ENCODE measurements at places on chromosomes 7 and 10.

DNA sequence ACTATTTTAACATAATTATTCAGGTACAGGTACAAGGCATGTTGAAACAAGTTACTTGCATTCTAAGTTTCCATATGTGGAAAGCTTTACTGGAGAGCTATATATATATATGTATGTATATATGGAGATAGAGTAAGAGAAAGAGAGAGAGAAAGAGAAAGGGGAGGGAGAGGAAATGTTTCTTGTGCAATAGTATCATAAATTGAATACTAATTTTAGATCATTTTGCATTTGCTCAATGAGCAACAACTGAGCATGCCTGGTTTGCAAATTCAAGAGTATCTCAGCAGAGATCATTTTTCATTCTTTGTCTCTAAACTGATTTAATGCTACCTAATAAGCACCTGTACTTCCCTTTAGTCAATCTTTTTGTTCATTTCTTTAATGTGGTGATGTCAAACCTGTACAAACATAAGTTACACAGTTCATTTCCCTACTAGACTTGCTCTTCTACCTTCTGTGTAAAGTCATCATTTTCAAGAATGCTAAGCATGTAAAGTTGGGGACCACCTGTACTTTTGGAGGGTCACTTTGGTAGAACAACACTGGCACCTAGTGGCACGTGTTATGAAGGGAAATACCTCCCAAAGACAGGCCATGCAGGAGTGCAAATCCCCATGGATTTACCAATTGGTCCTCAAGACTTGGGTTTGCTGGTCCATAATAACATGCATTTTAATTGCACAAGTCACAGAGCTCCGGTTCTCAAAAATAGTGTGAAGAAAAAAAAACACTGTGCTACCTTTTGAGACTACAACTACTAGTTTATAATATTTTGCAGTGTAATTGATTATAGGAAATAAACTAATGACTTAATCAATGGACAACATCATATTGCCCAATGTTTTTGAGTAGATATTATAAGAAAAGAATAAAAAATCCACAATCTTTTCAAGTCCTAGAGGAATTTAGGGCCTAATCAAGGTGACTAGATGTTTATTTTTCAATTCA, 431.2 kb upstream of the IGFBP3 start:
- DNase-seq: no peak

GRCh38 chr7:113100121-113100603, 13.5 kb upstream of the GPR85 start:
- no peak for DNase-seq

- DNase-seq: no peak
Measured at GRCh38 chr10:92688927-92689662, 660 bp upstream of the HHEX start.

DNA sequence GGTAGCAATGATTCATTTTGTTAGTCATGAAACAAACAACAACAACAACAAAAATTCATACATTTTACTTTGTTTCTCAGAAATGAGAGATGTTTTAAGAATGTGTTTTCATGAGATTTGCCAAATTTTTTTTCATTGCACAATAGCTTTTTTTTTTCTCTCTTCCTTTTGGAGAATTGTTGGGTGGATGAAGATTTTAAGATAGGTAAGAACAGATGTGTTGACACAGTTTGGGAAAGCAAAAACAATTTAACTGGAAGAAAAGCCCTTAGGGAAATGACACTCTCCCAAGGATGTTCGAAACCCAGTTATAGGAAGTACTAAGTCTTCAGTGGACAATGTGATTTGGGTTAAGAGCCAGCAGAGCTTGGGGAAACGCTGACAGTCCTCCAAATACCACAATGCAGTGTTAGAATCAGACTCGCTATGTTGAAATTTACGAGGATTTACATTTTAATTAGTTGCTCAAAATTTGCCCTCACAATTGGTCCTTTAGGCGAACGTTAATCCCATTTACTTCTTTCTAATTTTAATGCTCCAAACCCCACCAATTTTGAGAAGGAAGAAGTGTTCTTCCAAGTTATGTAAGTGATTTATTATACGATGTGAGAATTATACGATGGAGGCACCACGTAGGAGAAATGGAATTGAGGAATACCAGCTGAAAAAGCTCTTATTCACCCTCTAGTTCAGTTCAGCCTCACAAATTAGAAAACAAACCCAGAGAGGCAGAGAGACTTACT, 61.2 kb downstream of the HHEX start:
- DNase-seq: no peak

DNA sequence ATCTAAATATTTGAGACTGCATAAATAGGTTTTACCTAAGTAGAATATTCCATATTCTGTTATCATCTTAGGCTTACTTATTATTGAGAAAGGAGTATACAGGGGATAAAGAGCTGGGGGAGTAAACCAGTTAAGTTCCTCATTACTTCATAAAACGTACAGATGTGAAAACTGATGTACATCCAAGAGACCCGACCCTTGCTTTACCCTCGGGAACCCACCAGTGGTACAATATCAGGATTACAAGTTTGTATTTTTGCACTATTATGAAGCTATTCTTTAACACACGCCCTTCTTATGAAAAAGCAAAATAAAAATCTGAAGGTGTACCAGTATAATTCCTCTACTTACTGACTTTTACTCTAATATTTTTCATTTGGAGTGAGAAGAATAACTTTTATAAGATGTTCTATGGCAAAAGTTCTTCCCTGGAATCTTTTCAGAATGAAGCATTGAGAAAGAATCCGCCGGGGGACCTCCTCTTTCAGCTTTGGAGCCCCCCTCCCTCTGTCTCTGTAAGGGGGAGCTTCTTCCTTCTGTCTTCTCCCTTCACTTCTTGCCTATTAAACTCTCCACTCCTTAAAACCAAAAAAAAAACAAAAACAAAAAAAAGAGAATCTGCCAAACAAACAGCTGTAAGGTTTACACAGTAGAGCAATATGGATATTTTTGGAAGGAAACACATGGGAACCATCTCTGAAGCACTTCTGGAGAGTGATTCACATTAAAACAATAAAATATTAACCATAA, 550.0 kb downstream of the TNS3 start:
- no peak for DNase-seq

GRCh38 chr7:27204851-27205322, 5.0 kb upstream of the HOXA13 start:
- DNase-seq: no peak

DNA sequence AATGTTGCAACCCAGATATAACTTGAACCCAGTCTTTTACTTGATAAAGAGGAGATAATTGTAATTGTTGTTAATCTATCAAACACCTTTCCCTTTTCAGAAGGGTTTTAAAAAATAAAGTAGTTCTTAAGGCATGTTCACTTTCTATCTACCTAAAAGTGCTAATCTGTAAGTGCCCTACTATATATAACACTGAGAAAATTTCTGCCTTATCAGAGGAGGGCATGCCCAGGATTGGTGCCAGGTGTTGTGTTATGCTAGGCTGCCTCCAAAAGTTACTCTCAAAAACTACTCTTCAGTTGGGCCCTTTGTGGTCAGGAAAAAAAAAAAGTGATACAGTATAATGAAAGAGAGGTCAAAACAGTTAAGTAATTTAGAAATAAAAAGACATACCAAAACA, 36.3 kb downstream of the SMNDC1 start:
- no peak for DNase-seq

DNA sequence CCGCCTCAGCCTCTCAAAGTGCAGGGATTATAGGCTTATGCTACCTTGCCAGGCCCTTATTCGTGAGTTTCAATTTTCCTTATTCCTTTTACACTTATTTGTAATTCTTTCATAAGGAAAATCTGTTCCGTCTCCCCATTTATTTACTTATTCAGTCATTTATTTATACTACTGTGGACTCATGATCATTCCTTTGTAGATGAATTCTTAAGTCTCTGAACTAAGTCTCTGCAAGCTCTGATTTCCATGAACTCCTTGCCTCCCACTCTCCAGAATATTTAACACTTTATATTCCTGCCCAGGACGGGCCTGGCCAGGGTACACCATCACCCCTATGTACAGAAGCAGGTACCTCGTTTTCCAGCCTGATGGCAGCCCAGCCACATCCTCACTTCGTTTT, 39.4 kb downstream of the PFKFB3 start:
- DNase-seq: no peak

GRCh38 chr7:30910411-30911073, 1.1 kb upstream of the AQP1 start:
- DNase-seq: no peak

DNA sequence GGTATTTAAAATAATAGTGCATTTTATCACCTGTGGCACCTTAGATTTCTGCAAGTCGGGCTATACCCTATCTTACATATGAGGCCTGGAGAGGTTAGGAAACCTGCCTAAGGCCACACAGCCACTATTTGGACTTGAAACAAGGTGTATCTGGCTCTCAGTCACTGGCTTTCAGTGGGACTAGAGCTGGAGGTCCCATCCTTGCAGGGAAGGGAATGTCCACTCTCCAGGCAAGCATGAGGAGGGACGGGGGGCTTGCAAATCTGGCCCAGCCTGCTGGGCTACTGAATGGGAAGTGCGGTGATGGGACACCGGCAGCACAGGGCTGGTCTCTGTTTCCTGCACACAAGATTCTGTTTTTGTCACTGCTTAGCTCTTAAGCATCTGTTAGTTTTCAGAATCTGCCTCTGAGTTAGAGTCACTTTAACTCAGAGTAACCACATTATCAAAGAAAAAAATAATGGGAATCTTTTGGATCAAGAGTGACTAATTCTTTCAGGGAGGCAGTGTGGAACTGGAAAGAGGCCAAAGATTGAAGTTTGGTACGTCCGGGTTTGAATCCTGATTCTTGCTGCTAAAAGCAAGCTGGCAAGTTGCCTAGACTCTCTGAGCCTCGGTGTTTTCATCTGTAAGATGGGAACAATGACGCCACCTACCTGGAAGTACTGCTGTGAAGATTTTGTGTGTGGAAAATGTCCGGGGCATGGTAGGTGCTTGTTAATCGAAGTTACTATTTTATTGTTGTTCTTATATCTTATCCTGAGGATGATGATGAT, 33.8 kb upstream of the HABP2 start:
- DNase-seq: no peak

All from posterior cingulate gyrus (tissue), 11 donors.